ENCODE measurements at places on chromosomes 5 and 9. TPM values are rescaled to one million over a fixed set of nuclear protein-coding genes. Genes with fewer than 3 reads are reported as not detected.

Gene SLC6A3
- 0.12 TPM for total RNA-seq

Gene PPP3R2
- total RNA-seq: not detected

DNA sequence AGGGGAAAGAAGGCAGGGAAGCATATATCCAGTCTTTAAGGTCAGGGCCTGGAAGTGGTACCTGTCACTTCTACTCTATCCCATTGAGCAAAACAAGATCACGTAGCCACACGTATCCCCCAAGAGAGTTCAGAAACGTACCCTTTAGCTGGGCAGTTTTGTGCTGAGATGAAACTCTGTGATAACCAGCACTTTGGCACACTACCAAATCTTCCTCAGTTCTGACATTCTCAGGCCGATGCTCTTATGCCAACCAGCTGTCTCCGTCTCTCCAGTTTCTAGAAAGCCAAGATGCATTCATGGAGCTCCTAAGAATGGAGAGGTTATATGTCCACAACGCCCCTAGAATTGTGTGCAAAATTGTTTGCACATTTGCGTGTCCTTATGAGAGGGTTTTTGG is 176.6 kb upstream of the MSX2 start:
- H3K36me3 ChIP-seq: no peaks in the 10 kb centered on the region
- H3K27me3 ChIP-seq: no peaks in the 10 kb centered on the region
- no peaks in the 10 kb centered on the region for H3K4me1 ChIP-seq
- H3K27ac ChIP-seq: no peak overlapping the region

DNA sequence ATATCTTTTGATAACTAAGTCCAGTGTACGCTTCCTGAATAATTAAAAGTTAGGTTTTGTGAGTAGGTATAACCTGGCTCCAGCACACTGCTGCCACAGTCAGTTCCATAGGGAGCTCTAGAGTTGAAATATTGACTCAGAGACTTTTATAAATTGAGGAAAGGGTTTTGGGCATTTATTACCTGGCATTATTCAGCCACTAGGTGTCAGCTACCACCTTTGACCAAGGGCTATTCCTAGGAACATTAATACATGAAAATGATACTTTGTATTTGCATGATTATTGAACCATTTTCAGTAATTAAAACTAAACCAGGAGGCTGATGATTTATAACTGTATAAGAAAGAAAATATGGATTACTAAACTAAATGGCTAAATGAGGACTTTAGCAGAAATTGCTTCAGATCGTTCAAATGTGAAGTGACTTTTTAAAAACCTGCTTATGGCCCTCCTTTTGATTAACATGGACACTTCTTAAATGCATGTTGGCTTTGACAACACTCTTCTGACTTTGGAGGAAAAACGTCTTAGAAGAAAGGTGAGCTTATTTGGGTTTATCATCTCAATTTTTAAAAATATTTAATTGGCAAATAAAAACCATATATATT is 83.0 kb downstream of the SMC2 start:
- H3K4me3 ChIP-seq: no peak overlapping the region
- H3K4me1 ChIP-seq: no peaks in the 10 kb centered on the region
- H3K27ac ChIP-seq: no peak overlapping the region
- H3K27me3 ChIP-seq: no peaks in the 10 kb centered on the region

DNA sequence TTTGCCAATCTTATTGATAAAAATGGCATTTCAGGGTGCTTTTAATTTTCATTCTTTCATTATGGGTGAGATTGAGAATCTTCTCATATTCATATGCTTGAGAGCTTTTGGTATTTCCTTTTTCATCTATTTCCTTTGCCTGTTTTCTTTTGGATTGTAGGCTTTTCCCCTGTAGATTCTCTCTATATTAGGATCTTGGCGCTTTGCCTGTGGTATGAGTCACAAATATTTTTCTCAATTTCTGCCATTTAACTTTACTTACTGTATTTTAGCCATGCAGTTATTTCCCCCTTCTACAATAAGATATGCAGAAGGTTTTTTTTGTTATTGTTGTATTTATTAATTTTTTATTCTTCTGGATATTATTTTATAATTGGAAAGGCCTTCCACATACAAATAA is 21.5 kb upstream of the KLF9 start:
- no peak overlapping the region for H3K4me3 ChIP-seq
- no peak overlapping the region for H3K27ac ChIP-seq
- no peak for DNase-seq
- no peaks in the 10 kb centered on the region for H3K36me3 ChIP-seq

- H3K36me3 ChIP-seq: no peaks in the 10 kb centered on the region
- H3K4me1 ChIP-seq: peaks cover 6% of the 10 kb centered on the region
- H3K27me3 ChIP-seq: no peaks in the 10 kb centered on the region
- DNase-seq: no peak
- H3K4me3 ChIP-seq: no peak overlapping the region
Measured at GRCh38 chr9:81877047-81877446, 51.2 kb upstream of the SPATA31D4 start.

- no peak for DNase-seq
- no peak overlapping the region for H3K27ac ChIP-seq
- H3K36me3 ChIP-seq: no peaks in the 10 kb centered on the region
- H3K4me1 ChIP-seq: no peaks in the 10 kb centered on the region
- no peak overlapping the region for H3K4me3 ChIP-seq
- H3K27me3 ChIP-seq: no peaks in the 10 kb centered on the region
Measured at GRCh38 chr9:84169240-84169639, 171.3 kb downstream of the SLC28A3 start.

DNA sequence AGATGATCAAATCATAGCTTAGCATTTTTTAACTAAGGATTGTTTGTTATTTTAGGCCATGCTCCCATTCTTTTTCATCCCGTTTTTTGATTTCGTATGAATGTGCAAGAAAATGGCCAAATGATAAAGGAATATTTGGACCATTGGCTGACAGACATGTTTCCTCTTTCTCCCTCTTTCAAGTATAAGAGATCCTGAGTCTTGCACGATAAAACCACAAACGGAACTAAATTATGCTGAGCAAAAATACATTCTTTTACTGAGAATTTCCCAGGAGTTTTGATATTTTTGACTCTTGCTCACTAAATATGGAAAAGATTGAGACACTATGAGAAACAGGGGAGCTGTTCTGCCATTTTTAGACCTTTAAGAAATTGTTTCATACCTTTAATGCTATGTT is 90.4 kb upstream of the KLF9 start:
- no peak overlapping the region for H3K27ac ChIP-seq
- no peak for DNase-seq
- peaks cover 5% of the 10 kb centered on the region for H3K4me1 ChIP-seq
- H3K36me3 ChIP-seq: no peaks in the 10 kb centered on the region
- H3K27me3 ChIP-seq: no peaks in the 10 kb centered on the region
- H3K4me3 ChIP-seq: no peak overlapping the region

DNA sequence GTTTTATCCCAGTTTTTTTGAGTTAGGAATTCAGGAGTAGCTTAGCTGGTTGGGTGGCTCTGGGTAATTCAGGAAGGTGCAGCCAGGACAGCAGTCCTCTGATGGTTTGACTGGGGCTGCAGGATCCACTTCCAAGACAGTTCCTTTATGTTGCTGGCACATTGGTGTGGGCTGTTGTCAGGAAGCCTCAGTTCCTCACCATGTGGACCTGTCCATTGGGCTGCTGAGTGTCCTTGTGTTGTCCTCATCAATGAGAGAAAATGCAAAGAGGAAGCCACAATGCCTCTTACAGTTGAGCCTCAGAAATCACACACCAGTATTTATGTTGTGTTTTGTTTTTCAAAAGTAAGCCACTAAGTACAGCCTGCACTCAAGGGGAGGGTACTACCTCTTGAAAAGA is 140.9 kb downstream of the MAST4 start:
- DNase-seq: no peak
- H3K36me3 ChIP-seq: no peaks in the 10 kb centered on the region
- no peak overlapping the region for H3K4me3 ChIP-seq

GRCh38 chr5:127186657-127187056 is 103.9 kb upstream of the MEGF10 start:
- H3K4me3 ChIP-seq: no peak overlapping the region
- H3K4me1 ChIP-seq: no peaks in the 10 kb centered on the region
- DNase-seq: no peak
- no peaks in the 10 kb centered on the region for H3K27me3 ChIP-seq

Data from lower lobe of right lung (tissue), 2 donors.